ENCODE measurements at places on chromosomes 13 and 19.

- no peaks in the 10 kb centered on the region for H3K36me3 ChIP-seq
- H3K27ac ChIP-seq = no peak overlapping the region
- no peak overlapping the region for H3K4me3 ChIP-seq
These were observed 26.9 kb upstream of the IGFL4 start for GRCh38 chr19:46067691-46068090.

- no peak overlapping the region for H3K27ac ChIP-seq
- peaks cover 4% of the 10 kb centered on the region for H3K27me3 ChIP-seq
- peak; percentile 59 for DNase-seq
- H3K4me3 ChIP-seq = no peak overlapping the region
- H3K4me1 ChIP-seq = no peaks in the 10 kb centered on the region
These were observed 140.4 kb downstream of the TEX29 start for GRCh38 chr13:111460548-111461444.

DNA sequence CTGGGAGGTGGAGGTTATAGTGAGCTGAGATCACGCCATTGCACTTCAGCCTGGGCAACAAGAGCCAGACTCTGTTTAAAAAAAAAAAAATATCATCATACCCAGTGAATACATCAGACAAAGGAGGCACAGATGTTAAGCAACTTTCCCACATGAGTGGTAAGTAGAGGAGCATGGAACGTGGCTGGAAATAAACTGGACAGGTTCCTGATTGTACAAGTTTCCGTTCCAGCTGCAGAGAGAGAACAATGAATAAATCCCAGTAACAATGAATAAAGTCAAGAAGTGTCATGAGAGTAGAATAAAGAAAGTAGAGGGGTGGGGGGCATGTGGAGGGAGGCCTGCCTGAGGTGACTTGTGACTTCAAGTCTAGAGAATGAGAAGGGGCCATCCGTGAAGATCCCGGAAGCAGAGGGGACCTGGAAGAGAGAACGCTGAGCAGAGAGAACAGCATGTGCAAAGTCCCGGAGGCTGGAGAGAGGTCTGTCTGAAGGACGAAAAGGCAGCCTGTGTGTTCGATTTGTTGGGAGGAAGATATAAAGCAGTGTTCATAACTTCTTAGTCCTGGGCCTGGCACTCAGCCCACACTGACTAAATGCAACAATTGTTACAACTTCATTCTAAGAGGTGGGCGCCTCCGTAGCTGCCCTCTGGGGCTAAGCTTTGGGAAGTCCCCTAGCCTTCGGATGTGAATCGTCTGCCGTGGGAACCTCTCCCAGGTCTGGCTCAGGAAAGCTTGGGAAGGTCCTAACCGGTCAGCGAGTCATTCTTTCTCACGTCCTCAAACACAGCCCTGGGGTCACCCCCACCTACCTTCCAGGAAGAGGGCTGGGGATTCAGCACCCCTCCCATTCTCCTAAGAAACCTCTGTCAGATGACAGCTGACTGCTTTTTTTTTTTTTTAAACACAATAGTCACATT, 15.3 kb upstream of the ARHGEF18 start:
- H3K4me3 ChIP-seq = no peak overlapping the region
- H3K27ac ChIP-seq = peak overlapping the region; percentile 4
- no peaks in the 10 kb centered on the region for H3K4me1 ChIP-seq
- H3K27me3 ChIP-seq = no peaks in the 10 kb centered on the region

- H3K4me1 ChIP-seq = no peaks in the 10 kb centered on the region
- no peak overlapping the region for H3K27ac ChIP-seq
- H3K36me3 ChIP-seq = no peaks in the 10 kb centered on the region
- no peaks in the 10 kb centered on the region for H3K27me3 ChIP-seq
- peak; percentile 82 for DNase-seq
These were observed 8.6 kb upstream of the NUP62 start for GRCh38 chr19:49937750-49938381.

DNA sequence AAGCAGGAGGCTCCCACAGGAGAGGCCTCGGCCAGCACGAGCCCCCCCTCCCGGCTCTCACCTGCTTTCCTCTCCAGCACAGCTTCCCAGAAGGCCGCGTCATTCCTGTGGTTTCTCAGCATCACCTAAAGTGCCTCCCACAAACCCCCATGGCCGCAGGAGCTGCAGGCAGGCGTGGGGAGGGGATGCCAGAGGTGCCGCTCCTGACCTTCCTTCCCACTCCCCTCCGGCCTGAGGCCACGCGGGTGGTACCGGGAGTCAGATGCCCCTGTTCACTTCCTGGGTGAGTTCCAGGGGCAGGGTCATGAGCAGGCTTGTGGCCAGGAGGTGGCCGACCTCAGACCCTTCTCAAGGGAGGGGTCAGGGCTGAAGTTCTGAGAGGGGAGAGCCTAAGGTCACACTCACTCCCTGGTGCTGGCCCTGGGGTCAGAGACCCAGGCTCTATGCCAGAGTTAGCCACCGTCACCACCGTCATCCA, 14.4 kb upstream of the NPAS1 start:
- no peak overlapping the region for H3K4me3 ChIP-seq
- no peaks in the 10 kb centered on the region for H3K27me3 ChIP-seq
- no peak overlapping the region for H3K27ac ChIP-seq
- no peaks in the 10 kb centered on the region for H3K36me3 ChIP-seq
- peaks cover 8% of the 10 kb centered on the region for H3K4me1 ChIP-seq

GRCh38 chr13:66014771-66015170, 1215.4 kb downstream of the PCDH9 start:
- no peaks in the 10 kb centered on the region for H3K4me1 ChIP-seq
- no peaks in the 10 kb centered on the region for H3K27me3 ChIP-seq
- DNase-seq = no peak
- H3K36me3 ChIP-seq = no peaks in the 10 kb centered on the region

DNA sequence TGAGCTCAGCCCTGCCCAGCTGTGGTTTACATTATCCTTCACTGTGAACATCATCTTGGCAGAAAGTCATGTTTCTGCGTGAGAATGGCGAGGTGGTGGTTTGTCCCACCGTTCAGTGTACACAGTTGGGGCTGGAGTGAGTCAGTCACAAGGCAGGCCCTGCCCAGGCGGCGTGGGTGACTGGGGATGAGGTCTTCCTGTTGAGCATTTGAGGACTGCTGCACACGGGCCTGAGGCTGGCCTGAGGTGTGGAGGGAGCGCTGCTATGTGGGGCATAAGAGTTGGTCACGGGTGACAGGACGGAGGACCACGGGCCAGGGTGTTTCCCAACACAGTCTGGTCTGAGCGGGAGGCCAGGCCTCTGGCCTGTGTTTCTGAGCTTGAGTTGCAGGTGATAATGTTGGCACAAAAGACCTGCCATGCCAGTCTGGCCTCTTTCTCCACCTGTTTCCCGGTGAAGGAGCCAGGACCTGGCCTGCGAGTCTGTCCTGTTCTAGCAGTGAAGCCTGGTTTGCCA, 13.4 kb upstream of the C19orf33 start:
- H3K36me3 ChIP-seq = no peaks in the 10 kb centered on the region
- no peak overlapping the region for H3K4me3 ChIP-seq
- DNase-seq = no peak
- H3K27me3 ChIP-seq = no peaks in the 10 kb centered on the region
- H3K4me1 ChIP-seq = no peaks in the 10 kb centered on the region
